Omental fat pad (tissue), 4 donors: ENCODE measurements at places on chromosomes 5 and 9. TPM values are rescaled to one million over a fixed set of nuclear protein-coding genes. Genes with fewer than 3 reads are reported as not detected.

PTGES gene
- 11.3 TPM for total RNA-seq

PCDHGA5 gene
- 2.0 TPM for total RNA-seq

FSTL4 gene
- not detected for total RNA-seq

GLIPR2 gene
- total RNA-seq, result 71.1 TPM

PTAR1 gene
- 85.1 TPM for total RNA-seq

LRRC14B gene
- total RNA-seq, result not detected

SERF1B gene
- total RNA-seq, result 22.5 TPM

PCDHB16 gene
- total RNA-seq, result 2.3 TPM

ITGA2 gene
- total RNA-seq, result 1.5 TPM

EGFLAM gene
- total RNA-seq, result 68.4 TPM

TPRN gene
- total RNA-seq, result 6.5 TPM

GPR150 gene
- total RNA-seq, result 0.19 TPM

ZNF169 gene
- 8.5 TPM for total RNA-seq

TRIM36 gene
- 0.63 TPM for total RNA-seq

PCDHB13 gene
- 1.8 TPM for total RNA-seq

C9orf50 gene
- not detected for total RNA-seq

- no peak for DNase-seq
These were observed 543.1 kb downstream of the ZNF608 start for GRCh38 chr5:124203303-124203702.

- no peak for DNase-seq
These were observed 123.3 kb upstream of the ELL2 start for GRCh38 chr5:96084874-96085506.

DNA sequence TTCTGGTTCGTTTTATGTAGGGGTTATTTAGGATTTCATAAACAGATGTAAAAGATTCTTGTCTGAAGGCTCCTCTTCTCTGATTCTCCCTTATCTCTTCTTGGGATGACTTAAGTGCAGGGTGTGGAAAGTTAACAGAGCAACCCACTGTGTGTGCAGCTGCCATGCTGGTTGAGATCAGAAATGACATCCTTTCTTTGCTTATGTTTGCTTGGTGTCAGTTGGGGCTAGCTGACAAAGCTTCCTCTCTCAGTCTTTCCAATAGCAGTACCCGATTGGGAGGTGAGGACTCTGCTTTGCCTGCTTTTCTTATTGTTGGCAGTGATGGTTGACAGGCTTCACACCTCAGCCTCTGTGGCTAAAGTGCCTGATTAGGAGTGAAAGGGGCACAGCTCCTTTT, 26.5 kb downstream of the OGN start:
- no peak for DNase-seq

DNA sequence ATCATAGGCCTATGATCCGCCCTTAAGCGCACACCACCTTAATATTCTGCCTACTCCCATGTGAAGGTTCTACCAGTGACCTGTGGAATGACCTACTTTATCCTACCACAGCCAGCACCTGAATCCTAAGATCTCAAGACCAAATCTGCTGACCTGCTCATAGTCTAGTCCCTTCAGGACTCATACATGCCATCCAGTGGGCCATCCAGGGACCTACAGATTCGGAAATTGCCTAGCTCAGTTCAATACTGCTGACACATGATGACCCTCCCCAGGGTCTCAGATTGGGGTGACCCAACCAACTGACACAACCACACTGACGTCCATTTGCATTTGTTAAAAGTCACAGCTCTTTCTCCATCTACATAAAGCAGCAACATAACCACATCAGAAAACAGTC, 443.8 kb upstream of the ST8SIA4 start:
- DNase-seq, result no peak

DNA sequence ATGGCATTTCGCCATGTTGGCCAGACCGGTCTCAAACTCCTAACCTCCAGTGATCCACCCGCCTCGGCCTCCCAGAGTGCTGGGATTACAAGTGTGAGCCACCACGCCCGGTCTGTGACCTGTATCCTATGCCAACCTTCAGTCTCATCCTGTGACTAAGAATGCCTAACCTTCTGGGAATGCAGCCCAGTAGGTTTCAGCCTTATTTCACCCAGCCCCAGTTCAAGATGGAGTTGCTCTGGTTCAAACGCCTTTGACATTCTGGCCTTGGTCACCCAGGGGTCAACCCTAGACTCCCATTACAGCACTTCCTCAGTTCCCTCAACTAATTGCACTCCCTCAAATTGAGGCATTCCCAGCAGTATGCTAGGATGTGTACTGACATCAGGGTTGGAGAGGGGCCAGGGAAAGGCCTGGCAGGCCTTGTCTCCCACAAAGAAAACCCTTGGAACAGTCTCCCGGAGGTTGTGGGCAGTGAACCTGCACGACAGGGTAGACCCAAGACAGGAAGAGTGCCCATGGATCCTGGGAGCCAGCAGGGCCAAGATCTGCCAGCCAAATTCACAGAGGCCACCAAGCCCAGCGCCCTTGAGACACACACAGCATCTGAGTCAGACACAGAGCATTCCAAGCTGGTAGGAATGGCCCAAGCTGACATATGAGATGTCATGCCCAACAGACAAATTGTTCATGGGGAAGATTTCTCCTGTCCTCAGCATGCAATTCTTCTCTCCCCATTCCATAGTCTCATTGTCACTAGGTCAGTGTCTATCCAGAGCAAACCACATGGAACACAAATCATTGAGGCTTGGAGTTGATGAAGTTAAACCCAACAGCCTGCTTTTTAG, 24.9 kb upstream of the SMU1 start:
- no peak for DNase-seq

DNA sequence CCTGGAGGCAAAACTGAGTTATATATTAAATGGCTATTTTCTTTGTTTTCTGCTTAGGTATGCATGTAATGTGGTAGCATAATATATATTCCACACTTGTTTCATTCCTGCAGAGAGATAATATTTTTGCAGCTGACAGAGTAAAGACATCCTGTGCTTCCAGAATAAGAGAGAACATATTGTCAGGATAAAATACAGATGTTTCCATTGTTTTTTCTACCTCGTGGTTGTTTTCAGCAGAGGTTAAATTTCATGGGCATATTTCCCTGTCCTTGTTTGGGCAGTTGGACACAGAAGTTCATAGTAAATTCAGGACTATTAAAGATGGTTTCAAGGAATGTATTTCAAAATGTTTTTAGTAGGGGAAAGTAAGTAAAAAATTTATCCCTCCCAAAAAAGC, 47.6 kb upstream of the MEGF10 start:
- no peak for DNase-seq

DNA sequence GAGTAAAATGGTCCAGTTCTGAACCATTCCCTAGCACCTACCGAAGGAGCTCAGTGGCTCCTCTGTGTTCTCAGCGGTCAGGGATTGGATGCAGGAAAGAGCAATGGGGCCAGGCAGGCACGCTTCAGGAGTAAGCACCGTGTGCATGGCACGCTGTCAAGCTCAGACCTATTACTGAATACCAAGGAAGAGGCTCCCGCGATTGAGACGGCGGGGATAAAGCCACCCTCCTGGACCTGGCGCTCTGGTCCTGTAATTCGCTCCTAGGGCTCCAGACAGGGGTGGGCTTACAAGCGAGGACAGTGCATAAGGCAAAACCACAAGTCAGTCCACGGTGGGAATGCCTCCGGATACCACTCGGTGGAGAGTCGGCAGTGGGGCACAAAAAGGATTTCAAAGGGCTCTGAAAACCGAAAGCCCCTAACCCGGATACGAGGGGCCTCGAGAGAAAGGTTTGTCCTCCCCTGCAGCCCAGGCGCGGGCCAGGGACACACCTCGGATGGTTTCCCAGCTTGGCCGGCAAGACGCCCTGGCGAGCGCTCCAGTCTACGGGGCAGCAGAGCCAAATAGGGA, 988 bp downstream of the OXCT1 start:
- no peak for DNase-seq

DNA sequence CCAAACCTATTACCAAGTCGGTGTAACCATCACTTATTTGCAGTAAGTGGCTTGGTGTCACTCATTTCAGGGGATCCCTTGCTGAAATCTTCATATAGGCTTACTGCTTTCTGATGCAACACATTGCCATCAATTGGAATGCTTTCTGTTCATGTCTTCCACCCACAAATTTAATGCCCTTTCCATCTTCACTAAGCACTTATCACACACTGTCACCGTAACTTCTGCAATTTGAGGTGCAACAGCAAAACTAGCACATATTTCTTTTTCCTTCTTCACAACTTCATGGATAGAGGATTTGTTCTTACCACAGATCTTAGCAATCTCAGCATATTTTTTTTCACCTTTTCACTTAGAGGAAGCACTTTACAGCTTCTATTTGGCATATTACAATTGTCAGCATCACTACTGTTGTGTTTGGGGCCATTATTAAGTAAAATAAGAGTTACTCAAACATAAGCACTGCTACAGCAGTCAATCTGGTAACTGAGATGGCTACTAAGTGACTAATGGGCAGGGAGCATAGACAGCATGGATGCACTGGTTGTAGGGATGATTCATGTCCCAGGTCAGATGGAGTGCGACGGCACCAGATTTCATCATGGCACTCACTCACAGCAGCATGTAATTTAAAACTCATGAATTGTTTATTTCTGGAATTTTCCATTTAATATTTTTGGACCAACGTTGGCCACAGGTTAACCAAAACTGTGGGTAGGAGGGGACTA, 70.1 kb downstream of the PIP5K1B start:
- DNase-seq, result no peak

GRCh38 chr9:31259824-31260223, 1124.6 kb upstream of the ACO1 start:
- DNase-seq, result no peak

GRCh38 chr9:79572608-79573411, 1.0 kb downstream of the TLE4 start:
- DNase-seq, result peak; percentile 24

- no peak for DNase-seq
These were observed 218.1 kb downstream of the TRIM32 start for GRCh38 chr9:116905171-116905588.

GRCh38 chr5:172660974-172661373, 19.9 kb downstream of the NEURL1B start:
- DNase-seq, result no peak

- no peak for DNase-seq
These were observed 292.4 kb downstream of the EFNA5 start for GRCh38 chr5:107378218-107378899.

- DNase-seq, result no peak
These were observed 1388.3 kb upstream of the ACO1 start for GRCh38 chr9:30995956-30996738.

DNA sequence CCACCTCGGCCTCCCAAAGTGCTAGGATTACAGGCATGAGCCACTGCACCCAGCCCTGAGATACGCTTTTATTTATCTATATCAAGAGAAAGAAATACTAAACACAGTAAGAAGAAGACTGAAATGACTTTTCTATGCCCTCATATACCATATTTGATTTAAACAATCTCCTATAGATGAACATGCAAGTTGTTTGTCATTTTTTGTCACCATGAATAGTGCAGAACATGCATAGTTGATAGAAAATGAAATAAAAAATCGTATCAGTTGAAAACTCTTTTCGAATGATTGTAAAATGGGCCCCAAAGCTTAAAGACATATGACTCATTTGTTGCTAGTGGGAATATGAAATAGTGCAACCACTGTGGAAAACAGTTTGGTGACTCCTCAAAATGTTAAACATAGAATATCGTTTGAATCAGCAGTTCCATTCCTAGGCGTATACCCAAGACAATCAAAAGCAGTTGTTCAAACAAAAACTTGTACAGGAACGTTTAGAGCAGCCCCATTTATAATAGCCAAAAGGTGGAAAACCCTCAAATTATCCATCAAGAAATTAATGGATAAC, 61.4 kb upstream of the ANKH start:
- no peak for DNase-seq

GRCh38 chr5:2739360-2740050, 12.0 kb downstream of the IRX2 start:
- no peak for DNase-seq

DNA sequence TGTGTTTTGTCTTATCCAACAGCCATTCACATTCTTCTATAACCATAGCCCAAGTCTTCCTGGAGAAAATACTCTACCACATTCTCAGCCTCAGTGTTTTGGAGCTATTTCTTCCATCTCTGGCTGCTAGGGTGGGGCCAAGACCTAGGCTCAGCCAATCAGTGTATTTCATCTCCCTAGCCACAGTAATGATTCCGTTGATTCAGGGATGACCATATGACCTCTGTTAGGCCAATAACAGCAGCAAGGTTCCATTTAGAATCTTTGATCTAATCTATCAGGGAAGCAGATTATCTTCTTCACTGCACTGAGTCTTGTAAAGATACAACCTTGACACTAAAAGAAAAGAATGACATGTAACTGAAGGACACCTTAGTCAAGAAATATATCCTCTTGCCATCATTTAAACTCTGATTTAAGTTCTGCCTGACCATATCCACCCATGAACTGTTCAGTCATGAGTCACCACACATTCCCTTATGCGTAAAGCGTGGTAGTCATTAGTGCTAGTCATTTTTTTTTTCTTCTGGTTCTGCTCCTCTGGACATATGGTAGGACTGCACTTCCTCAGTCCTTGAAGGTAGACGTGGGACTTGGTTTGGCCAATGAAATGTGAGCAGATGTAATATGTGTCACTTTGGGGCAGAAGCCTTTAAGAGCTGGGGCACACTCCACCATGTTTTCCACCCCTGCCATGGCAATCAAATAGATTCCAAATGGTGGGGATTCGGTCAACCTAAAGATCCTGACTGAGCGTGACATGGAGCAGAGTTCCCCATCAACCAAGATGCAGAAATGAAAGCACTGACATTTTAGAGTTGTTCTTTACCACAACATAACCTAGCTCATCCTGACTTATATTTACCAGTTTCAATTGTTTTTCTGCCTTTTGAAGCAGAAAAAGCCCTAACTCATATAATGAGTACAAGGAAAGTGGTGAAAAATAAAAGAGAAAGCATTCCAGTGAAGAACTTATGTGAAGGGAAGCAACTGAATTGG, 12.7 kb upstream of the PRELID2 start:
- DNase-seq, result no peak

GRCh38 chr5:27208051-27208450, 169.7 kb upstream of the CDH9 start:
- DNase-seq, result no peak

GRCh38 chr9:94936419-94936818, 209.9 kb downstream of the AOPEP start:
- no peak for DNase-seq

- DNase-seq, result no peak
These were observed 107.3 kb downstream of the ADAMTS2 start for GRCh38 chr5:179237770-179238627.

- DNase-seq, result no peak
These were observed 62.3 kb downstream of the NIPSNAP3B start for GRCh38 chr9:104826079-104826775.

DNA sequence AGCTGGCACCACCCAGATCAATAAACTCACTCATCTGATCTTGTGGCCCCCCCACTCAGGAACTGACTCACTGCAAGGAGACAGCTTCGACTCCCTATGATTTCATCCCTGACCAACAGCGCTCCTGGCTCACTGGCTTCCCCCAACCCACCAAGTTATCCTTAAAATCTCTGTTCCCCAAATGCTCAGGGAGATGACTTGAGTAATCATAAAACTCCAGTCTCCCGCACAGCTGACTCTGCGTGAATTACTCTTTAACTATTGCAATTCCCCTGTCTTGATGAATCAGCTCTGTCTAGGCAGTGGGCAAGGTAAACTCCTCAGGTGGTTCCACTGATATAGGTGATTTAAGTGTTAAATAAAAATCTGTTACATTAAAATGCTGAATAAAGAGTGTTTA, 1.9 kb upstream of the TRIM32 start:
- no peak for DNase-seq
